ENCODE measurements at places on chromosomes 3 and 15.

DNA sequence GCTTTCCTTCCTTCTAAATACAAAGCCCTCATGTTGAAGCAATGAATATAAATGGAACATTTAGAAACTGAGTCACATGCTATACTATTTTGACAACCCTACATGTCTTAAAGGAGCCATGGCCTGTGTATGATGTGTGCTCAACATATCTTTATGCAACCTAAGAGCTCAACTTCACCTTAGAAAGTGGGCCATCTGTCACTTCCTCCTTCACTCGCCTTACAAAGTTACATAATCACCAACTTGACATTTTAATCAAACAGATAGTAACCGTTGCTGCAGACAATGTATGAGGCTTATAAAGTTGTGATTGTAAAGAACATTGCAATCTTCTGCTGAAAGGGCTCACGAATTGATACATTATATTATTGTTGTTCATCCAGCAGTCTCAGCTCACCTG, 163.6 kb downstream of the SERPINI1 start:
- DNase-seq = peak; percentile 64

DNA sequence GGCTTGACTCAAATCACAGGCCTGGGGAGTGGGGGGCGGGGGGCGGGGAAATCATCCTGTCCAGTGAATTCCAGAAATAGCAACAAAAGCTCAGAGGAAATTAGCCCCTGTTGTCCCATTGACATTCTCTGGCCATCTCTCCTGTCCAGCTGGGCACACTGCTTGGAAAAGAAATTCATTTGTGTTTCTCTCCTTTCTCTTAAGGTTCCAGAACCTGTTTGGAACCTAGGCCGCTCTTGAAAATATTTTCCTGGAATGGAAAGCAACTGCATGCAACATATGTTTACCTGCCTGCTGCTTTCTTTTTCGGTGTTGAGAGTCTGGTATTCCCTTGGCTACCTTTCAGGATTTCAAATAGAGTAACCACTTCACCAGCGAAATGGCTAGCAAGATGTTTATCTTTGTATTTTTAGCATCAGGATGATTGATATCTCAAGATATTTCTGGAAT, 169.0 kb downstream of the GHSR start:
- DNase-seq = no peak

GRCh38 chr15:74431645-74432044, 2.1 kb downstream of the SEMA7A start:
- no peak for DNase-seq

DNA sequence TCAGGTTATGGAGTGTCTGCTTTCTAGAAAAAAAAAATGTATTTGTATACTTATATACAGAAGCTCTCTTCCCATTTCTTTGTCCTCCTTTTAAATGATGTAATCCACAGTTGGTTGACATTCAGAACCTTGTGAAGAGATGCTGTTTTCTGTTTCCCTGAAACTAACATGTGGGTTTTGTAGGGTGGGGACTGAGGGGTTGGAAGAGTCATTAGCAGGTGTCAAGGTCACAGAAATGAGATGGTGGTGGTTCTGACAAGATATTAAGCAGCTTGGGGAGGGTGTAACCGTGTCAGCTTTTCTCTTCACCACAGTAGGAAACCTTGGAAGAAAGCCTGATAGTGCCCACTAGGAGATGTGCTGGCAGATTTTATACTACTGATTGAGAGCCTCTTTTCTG, 2.4 kb downstream of the RASA2 start:
- no peak for DNase-seq
